ENCODE measurements at places on chromosomes 1 and 21. TPM values are rescaled to one million over a fixed set of nuclear protein-coding genes. Genes with fewer than 3 reads are reported as not detected.

FAM72A gene
- total RNA-seq, result 1.7 TPM

SPRR4 gene
- not detected for total RNA-seq

BARHL2 gene
- not detected for total RNA-seq

KLHDC9 gene
- total RNA-seq, result 4.0 TPM

TBX19 gene
- total RNA-seq, result 0.29 TPM

LCE3E gene
- not detected for total RNA-seq

C1orf185 gene
- total RNA-seq, result not detected

Data from myometrial cell (primary cell).